Sciatic nerve (tissue), 2 donors: ENCODE measurements at places on chromosomes 1 and 21.

DNA sequence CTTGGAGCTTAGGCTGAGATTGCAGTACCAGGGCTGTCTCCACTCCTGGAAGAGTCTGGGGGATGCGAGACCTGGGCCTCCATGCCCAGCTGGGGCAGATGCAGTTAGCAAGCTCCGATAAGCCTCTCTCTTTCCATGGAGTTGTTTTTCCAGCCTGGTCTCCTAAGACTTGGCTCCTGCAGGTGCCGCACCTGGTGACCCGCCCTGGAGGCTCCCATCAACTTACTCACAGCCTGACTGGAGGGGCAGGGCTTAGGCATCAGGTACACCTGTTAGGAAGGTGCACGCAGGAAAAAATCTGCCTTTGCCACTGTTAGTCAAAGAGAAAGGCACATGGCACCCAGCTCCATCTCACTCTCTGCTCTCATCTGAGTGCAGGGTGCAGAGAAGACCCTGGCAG lies 198.1 kb upstream of the TMEM51 start:
- DNase-seq, result no peak

DNA sequence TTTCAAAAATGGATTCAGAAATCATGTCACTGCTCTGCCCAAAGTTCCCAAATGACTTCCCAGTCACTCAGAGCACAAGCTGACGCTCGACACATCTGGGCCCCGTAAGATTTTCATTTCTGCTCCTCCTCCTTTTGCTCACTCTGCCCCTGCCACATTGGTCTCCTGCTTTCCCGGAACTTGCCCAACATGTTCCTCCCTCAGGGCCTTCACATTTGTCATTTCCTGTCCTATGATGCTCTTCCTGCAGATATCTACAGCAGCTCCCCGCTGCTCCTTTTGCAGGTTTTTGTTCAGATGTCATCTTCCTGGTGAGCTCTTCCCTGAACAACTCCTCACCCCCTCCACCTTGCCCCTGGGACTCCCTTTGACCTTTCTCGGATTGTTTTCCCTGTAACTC lies 58.5 kb upstream of the IVNS1ABP start:
- DNase-seq, result no peak

DNA sequence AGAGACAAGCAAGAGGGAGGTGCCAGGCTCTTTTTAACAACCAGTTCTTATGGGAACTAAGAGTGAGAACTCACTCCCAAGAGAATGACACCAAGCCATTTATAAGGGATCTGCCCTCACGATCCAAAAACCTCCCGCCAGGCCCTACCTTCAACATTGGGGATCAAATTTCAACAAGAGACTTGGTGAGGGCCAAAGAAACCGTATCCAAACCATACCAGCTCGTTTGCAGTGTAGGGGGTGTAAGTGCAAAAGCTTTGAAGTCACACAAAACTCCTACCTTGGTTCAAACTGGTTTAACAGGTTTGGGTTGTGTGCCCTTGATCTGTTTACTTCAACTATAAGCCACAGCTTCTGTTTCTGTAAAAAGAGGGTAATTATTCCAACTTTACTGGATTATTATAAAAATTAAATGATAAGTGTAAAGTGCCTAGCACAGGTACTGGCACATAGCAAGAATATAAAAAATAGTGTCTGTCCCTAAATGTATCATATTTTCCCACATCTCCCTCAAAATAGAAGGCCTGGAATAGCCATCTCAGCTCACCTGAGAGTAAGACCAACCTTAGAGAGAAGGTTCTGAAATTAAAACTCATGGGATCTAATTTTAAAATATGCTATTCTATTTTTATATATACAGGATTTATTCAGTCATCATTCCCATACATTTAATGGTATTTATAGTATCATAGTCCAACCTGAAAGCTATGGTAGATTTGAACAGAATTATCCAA lies 7.0 kb upstream of the USP25 start:
- DNase-seq, result no peak

DNA sequence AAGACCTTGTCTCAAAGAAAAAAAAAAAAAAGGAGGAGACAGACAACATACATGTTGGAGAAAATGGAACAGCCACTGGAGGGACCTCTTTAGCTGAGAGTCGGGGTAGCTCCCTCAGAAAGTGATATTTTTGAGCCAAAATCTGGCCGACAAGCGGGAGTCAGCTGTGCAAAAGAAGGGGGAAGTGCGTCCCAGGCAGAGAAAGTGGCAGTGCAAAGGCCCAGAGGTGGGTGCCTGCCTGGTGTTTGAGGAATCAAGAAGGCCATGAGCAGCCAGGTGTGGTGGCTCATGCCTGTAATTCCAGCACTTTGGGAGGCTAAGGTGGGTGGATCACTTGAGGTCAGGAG lies 6.1 kb upstream of the CROCC start:
- no peak for DNase-seq

DNA sequence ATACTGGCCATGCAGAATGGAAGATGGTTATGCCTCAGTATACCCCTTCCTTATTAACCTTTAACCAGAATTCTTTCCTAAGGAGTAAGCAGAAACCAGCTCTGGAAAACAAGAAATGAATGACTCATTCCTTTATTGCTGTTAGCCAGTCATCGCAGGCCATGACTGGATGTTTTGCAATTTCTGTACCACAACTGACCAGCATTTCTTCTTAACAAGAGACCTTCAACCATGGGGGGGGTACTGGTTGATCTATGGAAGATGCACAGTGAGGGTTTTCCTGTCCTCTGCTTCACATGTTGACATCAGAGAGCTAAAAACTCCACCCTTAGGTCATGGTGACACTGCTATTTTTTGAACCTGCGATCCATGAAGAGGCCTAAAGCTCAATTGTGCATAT lies 28.0 kb upstream of the RNF2 start:
- no peak for DNase-seq

GRCh38 chr1:234094172-234094571 lies 189.7 kb downstream of the SLC35F3 start:
- no peak for DNase-seq

- no peak for DNase-seq
Measured at GRCh38 chr1:47808612-47809011, 188.6 kb downstream of the TRABD2B start.

DNA sequence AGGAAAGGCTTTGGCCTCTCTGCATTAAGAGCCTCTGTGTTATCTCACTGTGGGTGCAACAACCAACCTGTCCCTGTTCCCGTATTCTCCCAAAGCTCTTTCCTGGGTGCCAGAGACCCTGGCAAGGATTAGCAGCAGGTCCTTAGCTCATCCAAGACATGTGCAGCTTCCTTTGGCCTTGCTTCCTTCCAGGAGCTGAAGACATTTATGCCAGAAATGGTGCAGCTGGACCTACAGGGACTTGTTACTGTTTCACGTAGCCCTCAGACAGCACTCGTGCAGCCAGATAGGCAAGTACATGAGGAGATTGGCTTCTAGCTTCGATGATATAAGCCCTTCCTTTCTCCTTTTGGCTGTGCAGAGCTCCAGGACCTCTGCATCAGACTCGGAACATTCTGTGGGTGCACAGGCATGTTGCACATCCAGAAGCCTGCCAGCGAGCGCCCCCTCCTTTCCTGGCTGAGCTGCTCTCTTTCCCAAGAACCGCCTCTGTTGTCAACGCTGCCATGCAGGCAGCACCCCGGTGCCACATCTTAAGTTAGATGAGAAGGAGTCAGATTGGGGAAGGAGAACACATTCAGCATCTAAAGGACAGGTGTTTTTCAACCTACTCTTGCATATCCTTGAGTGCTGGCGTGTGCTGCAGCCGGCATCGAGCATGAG lies 284.5 kb upstream of the PLXNA2 start:
- no peak for DNase-seq

DNA sequence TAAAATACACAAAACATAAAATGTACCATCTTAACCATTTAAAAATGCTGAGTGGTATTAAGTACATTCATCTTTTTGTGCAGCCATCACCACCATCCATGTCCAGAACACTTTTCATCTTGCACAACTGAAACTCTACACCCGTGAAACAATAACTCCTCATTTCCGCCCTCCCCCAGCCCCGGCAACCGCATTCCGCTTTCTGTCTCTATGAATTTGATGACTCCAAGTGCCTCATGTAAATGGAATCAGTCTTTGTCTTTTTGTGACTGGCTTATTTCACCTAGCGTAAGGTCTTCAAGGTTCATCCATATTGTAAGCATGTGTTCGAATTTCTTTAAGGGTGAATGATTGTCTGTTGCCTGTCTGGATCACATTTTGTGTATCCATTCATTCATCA lies 37.2 kb downstream of the SCCPDH start:
- no peak for DNase-seq

- DNase-seq, result no peak
Measured at GRCh38 chr1:13828454-13829151, 128.6 kb downstream of the PRDM2 start.

DNA sequence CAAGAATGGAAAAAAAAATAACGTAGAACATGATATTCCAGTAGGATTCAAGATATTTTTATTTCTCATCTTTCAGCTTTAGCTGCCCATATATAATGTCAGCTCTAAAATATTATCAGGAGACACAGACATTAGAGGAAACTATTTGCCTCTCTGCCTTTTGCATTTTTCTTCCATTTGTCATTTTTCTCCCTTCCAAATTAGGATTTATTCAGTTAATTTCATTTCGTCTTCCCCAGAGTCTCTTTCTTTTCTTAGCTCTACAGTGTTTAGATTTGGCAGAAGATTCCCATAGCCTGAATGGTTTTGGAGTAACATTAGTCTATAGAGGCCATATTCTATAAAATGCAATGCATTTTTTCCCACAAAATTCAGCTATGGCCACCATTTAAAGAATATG lies 5.1 kb upstream of the ENAH start:
- DNase-seq, result no peak

- no peak for DNase-seq
Measured at GRCh38 chr21:34762786-34763185, 94.0 kb downstream of the CLIC6 start.

- no peak for DNase-seq
Measured at GRCh38 chr1:19700079-19700777, 35.6 kb downstream of the HTR6 start.

GRCh38 chr1:219990782-219991510 lies 55.4 kb downstream of the EPRS1 start:
- no peak for DNase-seq

DNA sequence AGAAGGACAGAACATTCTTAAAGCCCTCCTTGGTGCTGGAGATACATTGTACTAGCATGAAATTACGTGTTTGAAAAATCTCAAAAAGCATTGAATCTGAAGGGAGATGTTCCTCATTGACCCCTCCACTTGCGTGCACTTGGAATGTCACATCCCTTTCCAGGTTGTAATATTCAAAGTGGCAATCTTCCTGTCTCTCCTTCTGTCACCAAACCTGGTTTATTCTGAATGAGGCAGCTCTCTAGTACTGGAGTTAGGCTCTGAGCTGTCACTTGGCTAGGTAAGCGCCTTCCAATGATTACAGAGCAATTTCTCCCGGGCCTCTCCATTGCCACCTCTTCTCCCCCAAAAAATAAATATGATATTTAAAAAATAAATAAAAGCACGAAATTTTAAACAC lies 855 bp downstream of the DSCAM start:
- no peak for DNase-seq

DNA sequence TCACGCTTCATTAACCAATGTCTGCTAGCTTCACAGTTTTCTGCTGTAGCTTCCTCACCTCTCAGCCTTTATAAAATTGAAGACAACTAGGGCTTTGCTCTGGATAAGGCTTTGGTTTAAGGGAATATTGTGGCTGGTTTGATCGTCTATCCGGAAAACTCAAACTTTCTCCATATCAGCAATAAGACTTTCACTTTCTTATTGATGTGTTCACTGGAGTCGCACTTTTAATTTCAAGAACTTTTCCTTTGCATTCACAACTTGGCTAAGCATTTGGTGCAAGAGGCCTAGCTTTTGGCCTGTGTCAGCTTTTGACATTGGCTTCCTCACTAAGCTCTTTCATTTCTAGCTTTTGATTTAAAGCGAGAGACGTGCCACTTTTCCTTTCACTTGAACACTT lies 12.9 kb downstream of the COA6 start:
- no peak for DNase-seq

- no peak for DNase-seq
Measured at GRCh38 chr1:245375789-245376460, 221.1 kb downstream of the KIF26B start.

DNA sequence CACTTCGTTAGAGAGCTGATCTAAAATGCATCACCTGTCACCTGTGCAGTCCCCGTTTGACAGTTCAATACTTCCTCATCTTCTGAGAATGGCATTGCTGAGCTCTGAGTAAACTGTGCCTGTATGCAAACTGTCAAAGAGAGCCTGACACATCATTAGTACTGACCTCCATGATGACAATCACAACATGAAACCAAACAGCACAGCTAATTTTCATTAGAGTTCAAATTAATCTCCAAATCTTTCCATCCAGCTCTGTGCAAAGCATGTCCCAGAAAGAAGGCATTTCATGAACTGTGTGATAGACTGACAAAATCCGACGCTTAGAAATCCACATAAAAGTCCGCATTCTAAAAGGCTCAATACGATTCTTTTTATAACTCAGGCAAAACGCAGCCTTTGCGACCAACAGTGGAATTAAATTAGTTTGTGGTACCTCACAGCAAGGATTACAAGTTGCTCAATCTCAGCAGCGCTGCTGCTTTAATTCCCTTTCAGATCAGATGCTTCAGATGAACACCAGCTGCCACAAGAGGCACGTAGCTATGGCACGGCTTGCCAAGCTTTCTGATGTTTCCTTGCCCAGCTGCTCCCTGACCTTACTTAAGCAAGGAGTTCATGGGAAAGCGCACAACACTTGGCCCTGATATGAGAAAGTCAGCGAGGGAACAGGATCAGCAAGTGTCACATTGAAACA lies 765.5 kb upstream of the PRMT6 start:
- DNase-seq, result no peak

GRCh38 chr1:169041366-169041765 lies 65.1 kb upstream of the ATP1B1 start:
- DNase-seq, result no peak

DNA sequence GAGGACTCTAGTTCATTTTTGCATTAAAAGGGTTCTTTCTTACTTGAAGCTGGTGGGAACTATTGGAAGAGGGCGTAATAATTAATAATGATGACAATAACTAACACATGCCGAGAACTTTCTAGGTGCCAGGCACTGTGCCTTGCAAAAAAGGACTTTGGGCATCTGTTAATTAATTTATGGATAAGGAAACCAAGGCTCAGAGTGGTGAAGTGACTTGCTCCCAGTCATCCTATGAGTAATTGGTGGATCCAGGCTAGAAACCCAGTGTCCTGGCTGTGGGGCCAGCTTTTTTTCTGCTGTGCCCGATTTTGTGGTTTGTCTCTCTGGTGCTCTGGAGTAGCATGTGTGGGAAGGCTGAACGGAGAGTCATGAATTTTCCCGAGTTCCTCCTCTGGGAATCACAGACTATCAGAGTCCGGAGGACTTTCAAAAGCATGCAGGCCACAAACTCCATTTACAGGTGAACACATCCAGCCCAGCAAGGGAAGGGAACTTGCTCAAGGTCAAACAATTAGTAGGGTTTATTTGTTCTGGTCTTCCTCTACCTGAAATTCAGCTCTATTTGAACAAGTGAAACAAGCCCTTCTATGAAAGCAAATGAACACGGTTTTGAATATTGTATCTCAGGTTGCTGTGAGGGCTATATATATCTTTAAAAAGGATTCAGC lies 23.4 kb downstream of the ROR1 start:
- no peak for DNase-seq

- DNase-seq, result peak; percentile 65
Measured at GRCh38 chr1:209675565-209676154, 448 bp downstream of the G0S2 start.
